Hypothalamus (tissue), 51 donors: ENCODE measurements at places on chromosomes 16 and 17.

GRCh38 chr17:59761385-59762048, 54.1 kb downstream of the VMP1 start:
- no peak for DNase-seq

DNA sequence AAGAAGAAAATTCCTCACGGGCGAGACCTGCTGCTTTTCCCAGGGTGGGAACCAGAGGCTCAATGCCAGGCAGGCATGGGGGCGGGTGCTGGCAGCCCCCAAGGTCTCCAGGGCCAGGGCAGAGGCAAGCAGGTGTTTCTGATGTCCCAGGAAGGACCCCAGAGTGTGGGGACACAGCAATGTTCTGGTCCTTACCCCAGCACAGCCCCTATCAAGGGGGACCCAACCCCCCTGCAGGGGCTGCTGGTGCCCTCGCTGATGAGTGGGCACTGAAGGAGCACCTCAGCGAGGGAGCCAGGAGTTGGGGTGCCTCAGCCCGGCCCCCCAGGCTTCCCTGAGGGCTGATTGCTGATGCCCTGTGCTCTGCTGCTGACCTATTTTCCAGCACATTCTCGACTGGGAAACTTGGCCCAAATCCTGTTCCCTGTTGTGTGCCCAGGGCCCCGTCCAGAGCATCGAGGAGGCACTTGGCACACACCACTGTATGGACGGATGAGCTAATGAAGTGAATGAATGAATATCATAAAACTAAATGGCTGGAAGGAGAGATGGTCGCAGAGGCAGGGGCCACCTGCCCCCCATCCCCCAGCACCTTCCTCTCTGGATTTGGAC, 2.8 kb downstream of the DBNDD1 start:
- DNase-seq = no peak

- no peak for DNase-seq
Measured at GRCh38 chr16:47887496-47887895, 268.3 kb downstream of the ABCC12 start.

GRCh38 chr16:853306-853705, 52.8 kb upstream of the GNG13 start:
- no peak for DNase-seq

- no peak for DNase-seq
Measured at GRCh38 chr16:19481296-19481695, 40.6 kb downstream of the GDE1 start.

GRCh38 chr16:15616012-15616411, 26.9 kb downstream of the MARF1 start:
- no peak for DNase-seq

DNA sequence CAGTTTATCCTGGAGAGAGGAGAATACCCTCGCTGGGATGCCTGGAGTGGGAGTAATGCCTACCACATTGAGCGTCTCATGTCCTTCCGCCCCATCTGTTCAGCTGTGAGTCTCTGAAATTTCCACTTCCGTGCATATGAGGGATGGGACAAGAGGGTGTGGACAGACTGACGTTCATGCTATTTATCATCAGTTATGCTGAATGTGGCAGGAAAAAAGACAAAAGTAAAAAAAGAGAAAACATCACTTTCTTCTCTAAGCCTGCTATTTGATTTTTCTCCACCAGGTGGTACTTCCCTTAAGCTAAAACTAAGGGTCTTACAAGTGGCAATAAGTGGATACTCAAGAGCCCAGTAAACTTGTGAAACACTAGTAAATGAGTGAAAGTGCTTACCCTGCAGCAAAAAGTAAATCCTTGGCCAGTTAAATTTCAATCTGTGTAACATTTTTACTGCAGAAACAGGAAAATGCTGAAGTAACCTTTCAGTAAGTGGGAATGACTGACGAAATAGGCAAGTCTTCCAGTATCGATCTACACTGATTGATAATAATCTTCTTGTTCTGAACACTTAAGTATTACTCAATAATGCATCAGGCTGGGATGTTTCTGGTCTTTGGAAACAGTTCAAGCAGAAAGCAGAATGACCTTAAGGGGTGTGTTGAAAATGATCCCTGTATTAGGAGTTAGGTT, 5.6 kb downstream of the CRYBA1 start:
- DNase-seq = no peak

DNA sequence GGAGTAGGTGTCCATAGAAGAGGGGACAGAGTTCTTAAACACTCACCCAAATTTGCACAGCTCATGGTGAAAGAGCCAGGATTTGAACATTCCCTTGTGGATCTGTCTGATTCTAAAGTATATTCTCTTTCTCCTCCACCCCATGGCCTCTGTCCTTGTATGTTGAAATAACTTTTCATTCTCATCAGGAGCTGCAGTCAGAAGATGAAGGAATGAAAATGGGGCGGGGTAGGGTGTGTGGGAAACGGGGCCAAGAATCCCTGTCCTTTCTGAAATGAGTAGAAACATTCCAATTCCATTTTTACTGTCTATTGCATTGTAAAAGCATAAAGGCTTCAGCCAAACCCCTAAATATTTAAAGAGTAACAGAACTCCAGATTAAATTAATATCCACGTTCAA, 42.8 kb downstream of the NOG start:
- no peak for DNase-seq

GRCh38 chr17:602436-602835, 112.2 kb downstream of the VPS53 start:
- DNase-seq = no peak

GRCh38 chr16:78252757-78253156, 153.3 kb downstream of the WWOX start:
- DNase-seq = no peak

GRCh38 chr16:70772493-70772892, 28.5 kb downstream of the VAC14 start:
- no peak for DNase-seq
